ENCODE measurements at places on chromosomes 1 and 21.
A peak's percentile ranks its signal among the peaks of the same experiment; 100 is the strongest.

- DNase-seq: no peak
Observed at GRCh38 chr1:170284512-170284911, 138.8 kb downstream of the NTMT2 start.

DNA sequence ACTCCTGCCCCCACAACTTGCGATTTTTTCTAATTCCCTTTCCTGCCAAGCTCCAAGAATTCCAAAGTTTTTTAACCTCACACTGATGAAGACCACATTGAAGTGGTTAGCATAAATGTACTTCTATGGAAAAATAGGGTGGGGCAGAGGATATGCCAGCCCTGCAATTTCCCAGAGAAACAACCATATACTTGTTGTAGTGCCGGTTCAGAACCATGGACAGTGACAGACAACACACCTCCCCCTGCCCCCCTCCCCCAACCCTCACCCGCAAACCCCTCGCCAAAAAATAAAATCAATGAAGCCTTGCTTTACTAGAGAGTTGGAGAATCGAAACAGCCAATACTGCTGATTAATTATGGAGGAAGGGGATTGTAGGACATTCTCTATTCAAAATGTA, 109.5 kb upstream of the GRIK3 start:
- no peak for DNase-seq

DNA sequence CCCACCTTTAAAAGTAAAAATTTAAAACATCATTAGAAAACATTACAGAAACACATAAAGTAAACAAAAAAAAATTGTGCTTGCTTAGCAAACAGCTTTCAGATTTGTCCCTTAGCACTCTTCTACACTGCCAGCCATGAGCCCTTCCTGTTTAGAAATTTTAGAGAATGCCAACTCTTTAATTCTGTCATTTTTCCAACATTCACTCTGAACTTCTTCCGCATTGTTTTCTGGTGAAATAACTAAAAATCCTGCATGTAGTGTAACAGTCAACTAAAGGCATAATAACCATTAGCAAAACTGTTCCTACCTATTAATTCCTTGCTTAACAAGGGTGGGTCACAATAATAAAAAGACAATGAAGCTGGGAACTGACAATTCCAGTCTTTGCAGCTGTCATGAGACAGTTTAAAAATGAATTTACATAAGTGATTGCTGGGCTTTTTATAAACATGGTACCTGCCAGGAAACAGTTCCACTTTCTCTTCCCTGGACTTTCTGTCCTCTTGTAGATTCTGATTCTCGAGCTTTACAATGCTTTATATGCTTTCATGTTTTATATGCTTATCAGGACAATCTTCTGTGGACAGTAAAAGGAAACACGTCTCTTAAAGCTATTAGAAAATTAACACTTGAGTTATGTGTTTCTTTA, 19.0 kb downstream of the GNG12 start:
- no peak for DNase-seq

GRCh38 chr1:206828765-206829164, 36.7 kb upstream of the IL20 start:
- no peak for DNase-seq

- no peak for DNase-seq
Observed at GRCh38 chr1:235275223-235275622, 52.8 kb downstream of the ARID4B start.

DNA sequence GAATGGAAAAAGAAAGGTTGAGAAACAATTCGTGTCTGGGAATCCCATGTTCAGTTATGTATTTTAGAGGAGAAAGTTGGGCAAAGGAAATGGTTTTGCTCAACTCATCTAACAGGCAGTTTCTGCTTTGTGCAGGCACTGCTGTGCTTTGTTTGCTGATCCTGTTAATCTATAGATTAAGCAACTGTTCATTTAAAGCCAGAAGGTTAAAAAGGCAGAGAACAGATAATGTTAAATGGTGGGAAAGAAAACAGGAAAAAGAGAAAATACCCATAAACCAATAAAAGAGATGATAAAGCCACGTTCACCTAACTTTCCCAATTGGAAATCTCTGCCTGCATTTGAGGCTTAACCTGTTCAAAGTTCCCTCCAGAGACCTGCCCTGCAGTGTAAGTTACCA, 70.0 kb downstream of the APP start:
- no peak for DNase-seq

DNA sequence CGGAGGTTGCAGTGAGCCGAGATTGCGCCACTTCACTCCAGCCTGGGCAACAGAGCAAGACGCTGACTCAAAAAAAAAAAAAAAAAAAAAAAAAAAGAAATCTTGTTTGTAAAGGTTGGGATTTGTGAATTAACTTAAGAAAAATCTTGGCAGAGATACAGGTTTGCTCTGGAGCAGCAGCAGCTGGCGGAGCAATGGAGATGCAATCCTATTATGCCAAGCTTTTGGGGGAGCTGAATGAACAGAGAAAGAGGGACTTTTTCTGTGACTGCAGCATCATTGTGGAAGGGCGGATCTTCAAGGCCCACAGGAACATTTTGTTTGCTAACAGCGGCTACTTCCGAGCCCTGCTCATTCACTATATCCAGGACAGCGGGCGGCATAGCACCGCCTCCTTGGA, 5.6 kb downstream of the ZBTB8B start:
- no peak for DNase-seq

GRCh38 chr1:84889437-84889836, 3.6 kb downstream of the LPAR3 start:
- DNase-seq: no peak

- no peak for DNase-seq
Observed at GRCh38 chr1:40454873-40455272, 4.6 kb downstream of the ZFP69B start.

DNA sequence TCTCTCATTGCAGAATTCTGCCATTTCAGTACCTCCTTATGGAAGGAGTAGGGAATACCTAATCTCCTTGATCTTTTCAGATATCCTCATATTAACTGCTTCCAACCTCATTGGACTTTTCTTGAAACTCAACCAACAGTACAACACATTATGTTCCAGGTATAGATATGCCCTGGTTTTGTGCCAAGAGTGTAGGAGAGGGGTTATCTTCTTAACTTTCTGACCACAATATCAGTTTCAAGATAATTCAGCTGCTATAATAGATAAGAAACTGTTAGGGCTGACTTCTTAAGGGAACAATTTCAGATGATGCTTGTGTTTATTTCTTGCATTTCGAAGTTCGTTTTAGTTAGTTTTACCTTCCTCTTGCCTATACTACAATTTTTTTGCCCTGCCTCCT, 2.1 kb upstream of the LPGAT1 start:
- peak; percentile 43 for DNase-seq

DNA sequence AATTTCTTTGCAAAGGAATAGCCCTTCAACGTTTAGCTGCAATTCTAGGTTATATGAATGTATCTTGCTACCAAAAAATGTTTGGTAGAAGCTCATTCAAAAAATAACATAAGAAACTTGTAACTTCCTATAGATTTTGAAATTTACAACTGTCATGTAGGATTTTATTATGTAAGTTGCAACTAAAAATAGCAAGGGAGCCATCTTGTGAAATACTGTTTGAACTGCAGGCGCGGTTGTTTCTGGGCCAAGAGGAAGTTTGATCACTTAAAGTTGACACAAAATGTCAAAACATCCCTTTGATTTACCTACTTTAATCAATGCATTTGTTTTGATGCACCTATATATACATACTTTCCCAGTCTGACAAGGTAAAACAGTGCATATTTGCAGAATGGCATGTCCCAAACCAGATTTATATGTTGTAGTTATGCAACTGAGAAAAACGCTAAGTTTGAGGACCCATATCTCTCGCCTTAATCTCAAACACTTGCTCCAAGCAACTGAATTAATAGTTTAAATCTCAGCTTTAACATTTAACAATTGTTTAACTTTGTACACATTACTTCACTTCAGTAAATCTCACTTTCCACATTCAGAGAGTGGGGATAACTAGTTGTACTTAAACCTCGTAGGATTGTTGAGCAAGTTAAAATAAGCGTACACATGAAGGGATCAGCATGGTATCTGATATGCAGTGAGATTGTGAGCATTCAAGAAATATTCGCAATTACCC, 63.9 kb downstream of the KCNK2 start:
- DNase-seq: peak; percentile 2

- DNase-seq: no peak
Observed at GRCh38 chr21:31667132-31667531, 7.6 kb downstream of the SOD1 start.

DNA sequence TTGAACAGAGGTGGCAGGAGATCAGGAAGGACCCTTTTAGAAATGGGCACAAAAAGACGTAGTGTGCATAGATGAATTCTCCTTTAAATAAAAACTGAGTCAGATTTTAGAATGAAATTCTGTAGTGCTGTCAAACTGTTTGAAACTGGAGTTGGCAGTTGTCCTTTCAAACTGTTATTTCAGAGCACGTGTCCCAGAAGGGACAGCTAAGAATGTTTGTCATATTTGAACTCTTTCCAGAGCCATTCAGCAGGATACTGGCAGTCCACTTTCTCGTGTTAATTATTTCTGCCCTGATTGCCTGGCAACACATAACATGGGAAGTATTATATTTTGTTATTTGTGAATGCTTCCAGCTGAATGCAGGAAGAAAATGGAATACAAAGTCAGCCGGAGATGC, 212.3 kb upstream of the DPYD start:
- no peak for DNase-seq

GRCh38 chr1:31549809-31550620, 26.3 kb upstream of the TINAGL1 start:
- DNase-seq: no peak

DNA sequence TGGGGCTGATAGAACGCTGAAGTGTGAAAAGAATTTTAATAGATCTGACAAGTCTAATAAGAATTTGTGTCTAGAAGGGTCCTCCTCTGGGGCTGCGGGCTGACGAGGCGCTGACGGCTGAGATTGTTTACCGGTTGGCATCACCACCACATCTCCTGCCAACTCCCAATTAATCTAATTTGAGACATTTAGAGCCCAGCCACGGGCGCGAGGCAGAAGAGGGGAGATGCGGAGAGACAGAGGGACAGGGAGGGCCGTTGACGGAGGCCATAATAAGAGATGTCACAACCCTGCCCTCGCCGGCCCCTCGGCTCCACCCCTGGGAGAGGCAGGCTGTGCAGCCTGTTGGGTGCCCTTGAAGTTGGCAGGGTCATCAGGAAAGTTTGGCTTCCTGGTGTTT, 109.3 kb downstream of the PAX7 start:
- DNase-seq: no peak

DNA sequence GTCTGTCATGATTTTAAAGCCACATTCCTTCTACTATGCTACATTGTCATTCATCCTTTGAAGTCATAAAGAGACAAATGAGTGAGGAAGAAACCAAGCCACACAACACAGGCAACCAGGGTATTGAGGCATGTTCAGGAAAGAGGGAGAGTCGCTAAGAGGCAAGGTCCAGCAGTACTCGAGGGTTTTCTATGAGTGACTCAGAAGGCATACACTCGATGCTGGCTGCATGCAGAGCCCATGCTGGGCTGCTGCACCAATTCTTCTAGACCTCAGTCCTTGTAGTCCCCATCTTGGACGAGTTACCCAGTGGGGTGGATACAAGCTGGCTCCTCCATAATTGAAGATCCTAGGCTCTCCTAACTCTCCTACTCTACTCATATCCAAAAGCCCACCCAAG, 57.6 kb downstream of the OLFML2B start:
- no peak for DNase-seq

GRCh38 chr1:4174291-4175200, 274.5 kb upstream of the C1orf174 start:
- DNase-seq: no peak

- DNase-seq: no peak
Observed at GRCh38 chr1:153210206-153210605, 7.0 kb downstream of the LELP1 start.

GRCh38 chr21:34157521-34157920, 84.1 kb downstream of the MRPS6 start:
- no peak for DNase-seq

DNA sequence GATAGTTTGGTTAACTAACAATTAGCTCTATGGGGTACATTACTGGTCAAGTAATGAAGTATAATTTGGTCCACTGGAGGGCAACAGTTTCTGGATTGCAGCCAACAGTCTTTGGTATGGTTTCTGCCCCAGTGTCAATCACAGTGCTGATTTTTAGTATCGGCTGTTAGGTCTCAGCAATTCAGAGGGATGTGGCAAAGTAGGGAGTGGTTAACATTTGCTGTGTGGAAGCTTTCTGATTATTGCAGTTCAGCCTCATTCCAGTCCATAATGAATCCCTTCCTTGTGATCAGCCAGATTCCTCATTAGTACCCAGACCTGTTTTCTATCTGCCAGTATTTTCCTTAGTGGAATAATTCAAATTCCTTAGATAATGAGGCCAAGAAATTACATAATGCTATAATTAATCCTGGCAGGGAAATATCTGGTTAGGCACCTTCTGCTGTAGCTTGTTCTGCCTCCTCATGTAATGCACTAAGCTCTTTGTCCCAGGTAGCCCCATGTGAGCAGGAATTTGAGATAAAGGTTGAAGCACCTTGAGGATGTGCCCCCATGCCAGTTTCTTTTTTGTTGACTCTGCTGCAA, 14.0 kb downstream of the F3 start:
- peak; percentile 59 for DNase-seq

- peak; percentile 4 for DNase-seq
Observed at GRCh38 chr1:3155056-3155925, 86.3 kb downstream of the PRDM16 start.

GRCh38 chr1:230827081-230827681, 41.1 kb downstream of the C1orf198 start:
- no peak for DNase-seq

DNA sequence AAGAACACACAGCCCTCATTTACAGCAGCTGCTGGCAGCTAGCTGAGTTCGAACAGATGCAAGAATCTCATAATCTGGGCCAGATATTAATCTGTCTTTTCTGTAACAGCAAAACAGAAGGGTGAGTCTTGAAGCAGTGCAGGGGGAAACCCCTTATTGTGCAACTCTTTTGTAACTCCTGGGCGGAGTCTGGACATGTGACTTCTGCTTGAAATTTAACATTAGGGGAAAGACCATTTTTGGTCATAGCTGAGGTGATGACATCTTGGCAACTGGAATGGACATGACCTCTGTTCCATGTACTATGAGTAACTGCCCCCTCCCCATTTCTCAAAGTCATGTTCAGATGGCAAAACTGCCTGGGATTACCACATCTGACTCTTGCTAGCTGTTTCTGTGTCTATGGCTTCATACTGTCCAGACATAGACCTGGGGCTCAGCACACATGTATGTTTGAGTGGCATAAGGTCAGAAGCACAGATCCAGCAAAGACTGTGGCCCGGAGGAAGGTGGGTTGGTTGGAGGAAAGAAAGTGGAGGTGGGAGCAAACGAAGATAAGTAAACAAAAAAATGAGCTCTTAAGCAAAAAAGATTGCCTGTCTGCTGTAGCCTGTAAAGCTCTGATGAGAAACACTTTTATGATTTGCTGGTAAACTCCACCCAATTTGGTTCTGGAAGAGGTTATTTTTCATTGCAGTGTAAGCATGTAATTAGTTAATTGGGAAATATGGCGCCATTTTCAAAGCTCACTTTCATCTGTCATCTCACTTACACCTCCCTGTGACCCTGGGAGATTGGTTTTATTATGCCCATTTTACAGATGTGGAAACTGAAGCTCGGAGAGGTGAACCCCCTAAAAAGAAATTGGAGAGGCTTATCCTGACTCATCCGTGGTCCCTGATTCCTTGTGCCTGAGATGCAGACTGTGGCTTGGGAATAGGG, 26.1 kb downstream of the ETS2 start:
- DNase-seq: peak; percentile 82

- DNase-seq: no peak
Observed at GRCh38 chr1:206794294-206794908, 22.1 kb upstream of the IL10 start.

- no peak for DNase-seq
Observed at GRCh38 chr1:53979712-53980450, 33.7 kb downstream of the LRRC42 start.
